ENCODE measurements at places on chromosomes 12 and 14. TPM values are rescaled to one million over a fixed set of nuclear protein-coding genes. Genes with fewer than 3 reads are reported as not detected.

The SERPINA4 gene
- total RNA-seq, result not detected

The TOMM20L gene
- not detected for total RNA-seq

The SYNE2 gene
- total RNA-seq, result 68.2 TPM

The FICD gene
- total RNA-seq, result 3.6 TPM

The INHBC gene
- not detected for total RNA-seq

The SOCS4 gene
- total RNA-seq, result 32.1 TPM

The RPGRIP1 gene
- 0.86 TPM for total RNA-seq

The PFKM gene
- 114 TPM for total RNA-seq

The ESR2 gene
- 0.46 TPM for total RNA-seq

The PUS1 gene
- 83.3 TPM for total RNA-seq

The AQP2 gene
- total RNA-seq, result not detected

The DNAJC22 gene
- total RNA-seq, result 1.9 TPM

The CD69 gene
- total RNA-seq, result 0.26 TPM

The TRIM9 gene
- 9.8 TPM for total RNA-seq

The TAS2R8 gene
- not detected for total RNA-seq

The C14orf39 gene
- 1.5 TPM for total RNA-seq

The CYP27B1 gene
- total RNA-seq, result 4.5 TPM
